ENCODE measurements at places on chromosomes 13 and 19.

DNA sequence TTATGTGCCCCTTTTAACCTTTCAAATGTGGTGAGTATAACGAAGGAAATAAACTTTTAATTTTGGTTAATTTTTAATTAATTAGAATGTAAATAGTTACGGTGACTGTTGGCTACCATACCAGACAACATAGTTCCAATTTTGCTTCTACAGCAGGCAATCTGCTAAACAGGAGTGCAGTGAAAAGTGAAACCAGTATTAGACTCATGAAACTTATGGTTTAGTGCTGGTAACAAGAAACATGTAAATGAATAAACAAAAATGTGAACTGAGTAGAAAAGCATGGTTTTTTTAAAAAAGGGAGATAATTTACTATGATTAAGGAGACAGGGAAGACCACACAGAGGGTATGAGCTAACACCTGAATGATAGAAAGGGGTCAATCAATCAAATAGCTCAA, 478.4 kb downstream of the PCDH9 start:
- no peak for DNase-seq

GRCh38 chr19:18274781-18275356, 617 bp upstream of the IQCN start:
- DNase-seq = no peak

DNA sequence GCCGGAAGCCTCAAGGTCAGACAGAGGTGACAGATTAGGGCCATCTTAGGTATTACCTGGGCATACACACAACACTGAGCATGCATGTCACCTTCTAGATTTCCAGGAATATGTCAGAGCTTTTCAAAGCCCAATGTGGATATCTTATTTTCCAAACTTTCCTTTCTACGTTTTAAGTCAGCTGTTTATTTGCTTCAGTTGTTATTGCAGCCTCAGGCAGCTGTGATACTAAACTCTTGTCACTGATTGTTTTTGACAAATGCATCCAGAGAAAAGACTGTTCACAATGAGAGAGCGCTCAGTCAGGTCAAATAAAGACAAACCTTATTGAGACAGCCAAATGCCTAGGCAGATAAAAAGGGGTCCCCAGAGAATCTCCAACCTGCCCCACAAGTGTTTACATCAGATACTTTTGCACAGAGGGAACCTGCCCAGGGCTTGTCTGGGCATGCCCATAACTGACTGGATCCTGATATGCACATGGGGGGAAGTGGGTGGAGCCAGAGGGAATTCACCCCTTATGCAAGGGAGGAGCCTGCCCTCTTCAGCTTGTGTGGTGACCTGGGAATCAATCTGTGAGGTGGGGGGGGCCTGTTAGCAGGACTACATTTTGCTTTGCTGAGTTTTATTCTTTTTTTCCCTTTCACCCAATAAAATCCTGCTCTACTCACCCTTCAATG, 28.5 kb downstream of the MED4 start:
- DNase-seq = no peak

- DNase-seq = no peak
Observed at GRCh38 chr13:95918860-95919259, 134.3 kb downstream of the UGGT2 start.

- DNase-seq = no peak
Observed at GRCh38 chr19:17765069-17765618, 13.9 kb downstream of the FCHO1 start.

GRCh38 chr13:19782049-19782726, 557 bp downstream of the PSPC1 start:
- peak; percentile 34 for DNase-seq

DNA sequence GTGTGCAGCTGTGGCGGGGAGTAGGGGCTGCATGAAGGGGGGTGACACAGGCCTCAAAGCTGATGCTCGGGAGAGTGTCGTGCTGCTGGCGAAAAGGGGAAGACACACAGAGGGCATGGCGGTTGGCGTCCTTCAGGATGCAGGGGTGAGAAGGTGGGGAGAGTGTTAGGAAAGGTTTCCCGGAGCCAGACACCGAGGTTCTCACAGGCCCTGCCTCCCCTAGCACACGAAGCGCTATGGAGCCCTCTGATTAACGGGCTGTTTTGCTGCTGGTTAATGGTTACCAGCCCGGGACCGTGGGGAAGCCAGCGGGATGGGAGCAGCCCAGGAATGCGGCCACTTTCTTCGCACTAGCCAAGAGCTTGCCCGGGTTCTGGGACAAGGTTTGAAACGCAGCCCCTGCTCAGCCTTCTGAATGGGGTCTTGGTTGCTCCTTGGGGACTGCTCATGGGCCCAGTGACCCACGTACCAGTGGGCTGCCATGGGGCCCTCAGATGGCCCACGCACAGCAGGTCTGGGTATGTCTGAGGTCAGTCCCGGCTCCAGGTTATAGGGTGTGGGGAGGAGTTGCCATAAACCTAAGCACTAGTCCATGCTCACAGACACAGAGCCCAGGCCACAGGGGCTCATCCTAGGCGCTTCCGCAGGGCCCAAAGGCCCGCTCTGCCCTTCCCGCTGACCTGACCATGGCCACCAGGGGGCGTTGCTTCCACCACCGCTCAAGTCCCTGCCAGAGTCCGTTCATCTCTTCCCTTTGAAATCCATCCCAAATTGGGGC, 31.3 kb upstream of the ISYNA1 start:
- DNase-seq = peak; percentile 53

GRCh38 chr13:30253830-30254229, 53.5 kb downstream of the KATNAL1 start:
- DNase-seq = no peak

DNA sequence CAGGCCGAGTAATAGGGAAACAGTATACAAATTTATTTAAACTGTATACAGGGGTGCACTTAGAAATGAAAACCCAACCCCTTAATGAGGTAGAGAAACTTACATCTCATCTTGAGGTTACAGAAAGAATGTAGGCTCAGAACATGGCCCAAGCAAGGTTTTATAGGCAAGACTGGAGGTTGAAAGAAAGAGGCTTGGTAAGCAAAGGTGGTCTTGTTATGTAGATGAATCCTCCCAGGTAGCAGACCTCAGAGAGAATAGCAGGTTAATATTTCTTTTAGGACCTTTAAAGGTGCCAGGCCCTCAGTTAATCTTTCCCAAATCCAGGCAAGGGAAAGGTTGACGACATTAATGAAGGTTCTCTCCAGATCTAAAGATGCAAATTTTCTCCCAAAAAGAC, 1466.8 kb upstream of the PRR20A start:
- no peak for DNase-seq

Measured in stimulated activated CD4-positive, alpha-beta T cell treated with anti-CD3 and anti-CD28 coated beads, Interleukin-1b, Interleukin-23, amount 100 ng/mL, for 1 hour (primary cell).